ENCODE measurements at places on chromosomes 3 and 15.
A peak's percentile ranks its signal among the peaks of the same experiment; 100 is the strongest.

GRCh38 chr3:193134856-193135255 is 106.2 kb upstream of the PLAAT1 start:
- DNase-seq = peak; percentile 86

DNA sequence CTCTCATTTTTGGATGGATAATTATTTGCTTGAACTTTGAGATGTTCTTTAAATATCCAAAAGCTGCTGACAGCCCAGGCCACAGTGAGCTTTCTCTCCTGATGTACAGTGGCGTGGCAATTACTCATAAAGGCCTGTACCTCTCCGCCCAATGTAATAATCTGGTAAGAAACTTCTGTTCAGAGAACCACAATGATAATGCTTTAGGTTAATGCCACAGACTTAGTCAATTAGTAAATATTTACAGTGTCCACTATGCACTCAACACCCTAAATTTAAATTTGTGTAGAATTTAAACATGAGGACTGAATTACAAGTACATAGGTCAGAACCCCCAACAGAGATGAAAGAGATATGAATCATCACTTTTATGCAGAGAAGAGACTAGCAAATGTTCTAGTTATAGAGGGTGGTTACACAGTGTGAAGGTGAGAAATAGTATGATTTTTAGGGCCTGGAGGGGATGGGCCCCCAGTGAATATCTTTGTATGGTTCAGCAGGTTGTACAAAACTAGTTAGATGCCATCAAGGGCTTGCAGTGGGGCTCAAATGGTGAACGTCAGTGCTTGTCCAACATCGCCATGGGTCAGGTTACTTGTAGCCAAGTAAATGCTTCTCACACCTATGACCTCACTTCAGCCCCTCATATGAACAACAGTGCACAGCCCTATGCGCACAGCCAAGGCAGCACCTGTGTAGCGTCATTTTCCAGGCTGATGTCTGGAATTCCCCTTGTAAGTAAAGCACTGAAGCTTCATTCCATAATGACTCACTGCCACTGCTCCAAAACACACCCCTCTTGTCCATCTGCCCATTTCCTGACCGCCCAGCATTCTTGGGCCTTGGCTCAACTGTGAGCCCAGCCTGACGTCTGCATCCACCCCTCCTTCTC is 13.3 kb downstream of the ABHD2 start:
- DNase-seq = peak; percentile 98

- DNase-seq = no peak
Observed at GRCh38 chr3:15391007-15391406, 36.3 kb downstream of the METTL6 start.

- no peak for DNase-seq
Observed at GRCh38 chr15:76333720-76334437, 2.7 kb upstream of the ISL2 start.

Data from astrocyte of the spinal cord (primary cell).